ENCODE measurements at places on chromosomes 7 and 10.

GRCh38 chr7:21547501-21547900, 4.7 kb downstream of the DNAH11 start:
- DNase-seq = no peak

DNA sequence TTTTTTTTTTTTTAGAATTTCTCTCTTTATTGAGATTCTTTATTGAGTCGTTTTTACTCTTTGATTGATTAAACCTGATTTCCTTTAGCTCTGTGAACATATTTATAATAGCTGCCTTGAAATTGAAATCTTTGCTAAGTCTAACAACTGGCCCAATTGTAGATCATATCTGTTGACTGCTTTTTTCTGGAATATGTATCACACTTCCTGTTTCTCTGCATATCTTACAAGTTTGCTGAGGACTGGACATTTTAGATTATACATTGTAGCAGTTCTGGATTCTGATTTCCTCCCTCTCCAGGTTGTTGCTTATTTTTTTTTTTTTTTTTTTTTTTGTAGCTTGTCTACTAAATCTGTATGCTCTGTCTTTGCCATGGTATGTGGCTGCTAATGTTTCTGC, 56.3 kb downstream of the PRKAR2B start:
- no peak for DNase-seq

- peak; percentile 68 for DNase-seq
Measured at GRCh38 chr10:79148452-79149344, 79.9 kb downstream of the ZMIZ1 start.

DNA sequence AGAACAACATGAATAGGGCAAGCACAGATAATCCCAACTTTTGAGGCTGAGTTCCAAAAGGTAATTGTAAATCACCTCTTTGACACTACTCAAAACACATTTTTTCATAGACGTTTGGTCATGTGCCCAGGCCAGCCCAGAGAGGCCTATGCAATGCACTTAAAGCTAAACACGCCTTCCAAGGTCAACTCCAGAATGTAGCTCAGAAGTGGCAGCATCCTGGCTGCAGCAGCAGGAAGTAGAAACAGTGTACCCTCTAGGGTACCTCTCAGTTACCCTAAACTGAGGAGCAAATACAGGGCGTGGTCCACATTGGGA, 58.7 kb downstream of the OSBPL3 start:
- DNase-seq = no peak

DNA sequence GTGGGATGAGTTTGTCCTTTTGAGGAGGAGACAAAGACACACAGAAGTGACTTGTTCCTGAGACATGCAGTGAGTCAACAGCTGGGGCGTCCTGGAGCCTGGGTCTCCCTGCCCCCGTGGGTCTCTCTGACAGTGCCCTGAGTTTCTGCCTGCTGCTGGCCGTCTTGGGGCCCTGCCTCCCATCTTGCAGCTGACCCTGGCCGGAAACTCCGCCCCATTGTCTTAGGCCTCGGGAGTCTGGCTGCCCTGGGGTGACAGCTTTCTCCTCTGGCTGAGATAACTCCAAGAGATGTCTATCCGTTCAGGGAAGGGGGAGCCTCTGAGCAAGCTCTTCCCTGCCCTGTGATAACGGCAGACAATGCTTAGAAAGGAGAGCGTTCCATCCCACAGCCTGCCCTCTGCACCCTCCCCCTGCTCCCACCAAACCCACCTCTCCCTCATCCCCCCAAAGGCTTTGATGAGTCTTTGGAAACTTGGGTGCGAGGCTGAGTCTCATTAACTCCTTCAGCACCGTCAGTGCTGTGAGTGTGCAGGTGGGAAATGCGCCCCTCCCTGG, 69.5 kb upstream of the PODXL start:
- DNase-seq = peak; percentile 54

DNA sequence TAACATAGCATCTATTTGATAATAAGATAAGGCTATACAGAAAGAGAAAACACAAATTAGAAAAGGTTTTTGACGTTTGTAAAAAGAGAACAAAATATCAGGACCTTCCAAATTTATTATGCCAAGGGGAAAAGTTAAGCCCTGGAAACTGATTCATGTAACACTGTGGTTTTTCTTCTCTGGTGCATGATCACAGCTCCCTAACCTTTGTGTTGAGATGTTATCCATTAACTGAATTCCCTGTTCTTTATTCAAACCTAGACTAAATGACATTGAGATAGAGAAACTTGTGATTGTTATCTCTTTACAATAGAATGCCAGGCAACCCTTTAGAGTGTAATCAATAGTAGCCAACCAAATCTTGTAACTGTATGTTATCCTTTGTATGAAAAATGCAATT, 141.5 kb upstream of the NRG3 start:
- DNase-seq = no peak

- no peak for DNase-seq
Measured at GRCh38 chr7:92697414-92697813, 107.2 kb upstream of the FAM133B start.

GRCh38 chr10:73628405-73628804, 12.9 kb downstream of the MYOZ1 start:
- DNase-seq = no peak

- DNase-seq = no peak
Measured at GRCh38 chr7:107693396-107693795, 32.8 kb downstream of the SLC26A4 start.

- no peak for DNase-seq
Measured at GRCh38 chr7:21580073-21580521, 37.3 kb downstream of the DNAH11 start.

DNA sequence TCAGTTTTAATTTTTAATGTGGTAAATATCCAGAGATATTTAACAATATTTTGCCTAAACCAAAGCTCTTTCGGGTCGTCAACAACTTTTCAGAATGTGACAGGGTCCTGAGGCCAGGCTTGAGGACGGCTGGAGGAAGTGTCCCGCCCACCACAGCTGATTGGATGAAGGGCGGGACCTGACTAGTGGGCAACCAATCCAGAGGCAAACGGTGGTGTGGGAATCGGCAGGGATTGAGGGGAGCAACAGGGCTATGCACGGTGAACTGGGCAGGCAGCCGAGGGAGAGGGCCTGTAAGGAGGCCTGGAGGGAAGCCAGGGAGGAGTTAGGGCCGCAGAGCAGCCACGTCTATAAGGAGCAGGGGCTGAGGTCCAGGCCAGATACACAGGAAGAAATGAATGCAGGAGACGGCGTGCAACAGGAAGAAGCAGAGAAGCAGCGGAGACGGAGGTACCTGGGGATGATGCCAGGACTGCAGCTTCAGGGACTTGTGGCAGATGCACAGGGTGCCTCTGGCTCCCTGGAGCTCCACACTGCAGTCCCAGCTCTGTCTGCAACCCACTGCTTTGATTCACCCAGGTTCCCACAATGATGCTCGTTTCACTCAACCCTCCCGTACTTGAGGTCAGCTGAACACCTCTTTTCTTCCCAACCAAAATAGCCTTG, 46.1 kb upstream of the ZMIZ1 start:
- DNase-seq = peak; percentile 64

GRCh38 chr7:88485821-88486220, 179.1 kb upstream of the STEAP4 start:
- DNase-seq = no peak

GRCh38 chr7:158894825-158895224, 38.5 kb downstream of the DYNC2I1 start:
- DNase-seq = no peak

GRCh38 chr7:102081244-102081627, 205.4 kb upstream of the SH2B2 start:
- no peak for DNase-seq

DNA sequence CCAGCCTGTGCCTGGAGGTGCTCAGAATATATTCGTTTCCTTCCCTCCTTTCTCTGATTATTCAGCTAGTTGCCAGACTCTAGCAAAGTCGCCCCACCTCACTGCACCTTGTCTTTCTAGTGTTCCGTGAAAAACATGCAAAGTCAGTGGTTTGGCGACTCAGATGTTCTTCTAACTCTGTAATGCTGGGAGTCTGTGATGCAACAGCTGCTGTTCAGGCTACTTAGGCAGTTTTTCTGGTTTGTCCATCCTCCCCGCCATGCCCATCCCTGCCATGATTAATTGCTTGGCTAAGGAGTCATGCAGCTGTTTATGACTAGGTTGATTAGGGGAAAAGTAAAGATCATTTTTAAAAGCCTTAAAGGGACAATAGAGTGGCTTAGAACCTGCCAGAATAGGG, 99.4 kb downstream of the MTPN start:
- no peak for DNase-seq

- no peak for DNase-seq
Measured at GRCh38 chr7:29086545-29086944, 59.8 kb downstream of the CPVL start.

DNA sequence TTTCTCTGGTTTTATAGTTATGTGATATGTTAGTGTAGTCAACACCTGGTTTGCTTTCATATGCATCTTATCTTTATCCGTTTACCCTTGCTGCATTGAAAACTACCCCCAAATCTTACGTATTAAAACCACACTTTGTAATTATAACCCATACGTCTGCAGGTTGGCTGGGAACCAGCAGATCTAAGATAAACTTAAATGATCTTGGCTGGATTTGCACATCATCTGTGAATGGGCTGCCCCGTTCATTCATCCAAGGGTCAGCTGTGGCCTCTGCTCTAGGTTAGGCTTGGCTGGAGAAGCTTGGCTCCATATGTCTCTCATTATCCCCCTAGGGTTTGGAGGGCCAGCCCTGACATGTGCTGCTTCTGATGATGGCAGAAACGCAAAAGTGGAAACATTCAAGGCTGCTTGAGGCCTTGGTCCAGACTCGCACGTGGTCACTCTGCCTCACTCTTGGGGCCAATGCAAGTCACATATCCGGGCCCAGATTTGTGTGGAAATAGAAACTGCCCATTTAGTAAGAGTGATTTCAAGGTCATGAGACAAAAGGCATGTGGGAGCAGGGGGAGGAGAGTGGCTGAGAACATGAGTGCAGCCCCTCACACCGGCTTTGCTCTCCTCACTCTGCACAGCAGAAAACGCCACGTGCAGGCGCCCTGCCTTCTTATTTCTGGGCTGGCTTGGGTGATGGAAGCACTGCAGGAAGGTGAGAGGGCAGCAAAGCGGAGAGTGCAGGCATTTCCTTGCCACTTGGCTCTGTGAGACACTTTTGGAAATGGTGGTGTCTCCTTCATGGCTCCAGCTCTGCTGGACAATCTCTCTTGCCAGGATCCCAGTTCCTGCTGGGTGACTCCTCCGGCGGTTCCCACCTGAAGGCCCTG, 553.8 kb downstream of the GLRX3 start:
- DNase-seq = no peak

GRCh38 chr7:157498657-157499056, 161.9 kb downstream of the DNAJB6 start:
- DNase-seq = no peak

DNA sequence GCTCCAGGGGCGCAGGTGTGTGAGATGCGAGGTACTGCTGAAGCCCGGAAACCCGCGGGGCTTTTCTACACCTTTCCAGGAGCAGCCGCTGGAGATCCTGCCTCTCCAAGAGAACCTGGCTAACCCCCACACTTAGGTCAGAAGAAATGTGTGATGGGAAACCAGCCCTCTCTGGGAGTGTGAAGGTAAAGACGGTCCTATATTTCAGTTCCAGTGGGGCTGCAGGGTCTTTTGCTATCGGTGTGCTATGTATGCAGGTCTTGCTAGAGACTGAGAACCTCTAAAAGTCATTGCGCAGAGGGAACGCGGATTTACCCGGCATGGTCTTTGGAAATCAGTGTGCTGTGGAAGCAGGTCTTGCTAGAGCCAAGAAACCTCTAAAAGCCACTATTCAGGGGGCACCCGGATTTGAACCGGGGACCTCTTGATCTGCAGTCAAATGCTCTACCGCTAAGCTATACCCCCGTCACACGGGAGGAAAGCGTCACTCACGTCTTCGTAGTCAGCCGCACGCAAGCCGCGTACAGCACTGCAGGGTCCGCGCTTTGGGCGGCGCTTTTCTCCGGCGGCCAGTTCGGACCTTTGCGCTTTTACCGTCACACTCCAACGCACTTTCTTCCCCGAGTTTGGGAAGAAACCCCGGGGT, 46.0 kb downstream of the ZNF777 start:
- DNase-seq = peak; percentile 24

DNA sequence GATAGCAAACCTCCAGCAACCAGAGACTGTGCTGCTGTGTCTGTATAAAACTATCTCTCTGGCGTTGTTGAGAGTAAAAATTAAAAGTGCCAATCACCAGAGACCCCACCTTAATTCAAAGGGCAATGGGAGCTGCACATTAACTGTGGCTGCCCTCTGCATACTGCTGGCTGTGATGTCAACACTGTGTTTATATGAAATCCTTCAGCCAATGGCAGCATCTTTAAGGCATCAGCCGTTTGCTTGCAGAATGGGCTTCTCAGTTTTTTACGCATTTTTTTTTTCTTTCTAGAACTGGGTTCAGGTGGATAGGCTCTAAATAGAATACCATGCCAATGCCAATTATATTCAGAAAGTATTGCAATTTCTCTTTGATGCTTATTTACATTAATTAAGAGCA, 47.7 kb downstream of the CHN2 start:
- DNase-seq = no peak

DNA sequence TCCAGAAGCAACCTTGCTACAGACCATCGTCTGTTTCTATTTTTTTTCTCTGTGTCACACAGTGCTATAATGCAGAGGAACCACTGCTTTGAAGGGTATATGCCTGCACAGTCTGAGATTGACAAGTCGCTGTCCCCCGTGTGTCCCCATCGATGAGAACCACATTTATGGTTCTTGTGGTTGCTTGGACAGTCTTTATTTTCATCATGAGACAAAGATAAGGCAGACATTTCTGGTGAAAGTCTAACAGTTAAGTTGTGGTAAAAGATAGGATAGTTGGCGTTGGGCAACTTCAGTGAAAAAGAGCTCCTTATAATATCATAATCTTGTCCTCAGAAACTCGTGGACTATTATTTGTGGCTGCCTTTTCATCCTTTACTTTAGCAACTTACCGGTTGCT, 6.3 kb upstream of the AKR1E2 start:
- no peak for DNase-seq

DNA sequence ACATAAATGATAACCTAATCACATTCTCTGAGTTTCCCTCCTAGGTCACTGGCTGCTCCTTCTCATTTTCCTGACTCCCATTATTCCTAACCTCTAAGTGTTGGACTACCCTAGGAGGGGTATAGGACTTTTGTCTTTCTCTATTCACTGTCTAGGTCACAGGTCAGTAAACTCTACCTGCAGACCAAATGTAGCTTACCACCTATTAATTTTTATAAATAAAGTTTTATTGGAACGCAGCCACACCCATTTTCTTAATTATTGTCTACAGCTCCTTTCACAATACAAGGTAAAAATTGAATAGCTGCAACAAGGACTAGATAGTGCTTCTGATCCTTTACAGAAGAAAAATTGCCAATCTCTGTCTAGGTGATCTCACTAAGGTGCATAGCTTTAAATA, 156.7 kb downstream of the IMMP2L start:
- DNase-seq = no peak

- no peak for DNase-seq
Measured at GRCh38 chr10:6465437-6465836, 114.6 kb downstream of the PRKCQ start.

GRCh38 chr10:50385624-50386023, 134.3 kb upstream of the ASAH2 start:
- no peak for DNase-seq

DNA sequence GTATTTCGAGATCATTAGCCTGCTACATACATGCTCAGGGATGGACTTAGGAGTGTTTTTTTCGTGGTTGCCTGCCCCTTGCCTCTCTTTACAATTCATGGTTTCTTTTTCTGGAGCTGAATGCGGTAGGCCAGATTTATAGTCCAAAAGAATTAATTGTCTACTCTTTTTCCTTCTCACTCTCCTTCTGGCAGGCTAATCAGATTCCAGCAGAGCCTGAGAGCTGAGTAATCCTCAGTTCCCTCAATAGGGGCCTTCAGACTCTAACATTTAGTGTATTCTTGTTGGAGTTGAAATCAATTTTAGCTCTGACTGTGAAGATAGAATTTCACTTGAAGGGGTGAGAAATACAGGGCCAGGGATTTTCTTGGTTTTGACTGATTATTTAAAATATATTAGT, 16.4 kb downstream of the SORCS3 start:
- no peak for DNase-seq
